GM23248 (cell line): ENCODE measurements at places on chromosomes 7 and 10. TPM values are rescaled to one million over a fixed set of nuclear protein-coding genes. Genes with fewer than 3 reads are reported as not detected.

DNA sequence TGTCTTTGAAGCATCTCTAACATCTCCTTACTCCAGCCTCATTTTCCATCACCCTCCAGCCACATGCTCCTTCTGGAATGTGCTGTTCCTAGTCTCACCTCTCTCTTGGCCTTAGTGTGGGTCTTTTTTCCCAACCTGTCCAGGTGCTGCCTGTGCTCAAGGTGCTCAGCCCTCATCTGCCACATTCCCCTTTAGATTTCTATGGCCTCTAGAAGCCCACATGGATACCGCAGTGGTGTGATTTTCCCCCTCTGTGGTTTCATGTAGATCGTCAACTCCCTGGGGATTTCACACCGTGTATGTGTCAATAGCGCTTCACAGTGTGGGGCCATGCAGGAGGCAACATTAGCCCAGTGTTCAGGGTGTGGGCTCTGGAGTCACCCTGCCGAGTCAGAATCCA lies 32.5 kb downstream of the BMPER start:
- no peak for DNase-seq

Gene CCDC186
- total RNA-seq, result 9.8 and 12.3 TPM in 2 replicates

DNA sequence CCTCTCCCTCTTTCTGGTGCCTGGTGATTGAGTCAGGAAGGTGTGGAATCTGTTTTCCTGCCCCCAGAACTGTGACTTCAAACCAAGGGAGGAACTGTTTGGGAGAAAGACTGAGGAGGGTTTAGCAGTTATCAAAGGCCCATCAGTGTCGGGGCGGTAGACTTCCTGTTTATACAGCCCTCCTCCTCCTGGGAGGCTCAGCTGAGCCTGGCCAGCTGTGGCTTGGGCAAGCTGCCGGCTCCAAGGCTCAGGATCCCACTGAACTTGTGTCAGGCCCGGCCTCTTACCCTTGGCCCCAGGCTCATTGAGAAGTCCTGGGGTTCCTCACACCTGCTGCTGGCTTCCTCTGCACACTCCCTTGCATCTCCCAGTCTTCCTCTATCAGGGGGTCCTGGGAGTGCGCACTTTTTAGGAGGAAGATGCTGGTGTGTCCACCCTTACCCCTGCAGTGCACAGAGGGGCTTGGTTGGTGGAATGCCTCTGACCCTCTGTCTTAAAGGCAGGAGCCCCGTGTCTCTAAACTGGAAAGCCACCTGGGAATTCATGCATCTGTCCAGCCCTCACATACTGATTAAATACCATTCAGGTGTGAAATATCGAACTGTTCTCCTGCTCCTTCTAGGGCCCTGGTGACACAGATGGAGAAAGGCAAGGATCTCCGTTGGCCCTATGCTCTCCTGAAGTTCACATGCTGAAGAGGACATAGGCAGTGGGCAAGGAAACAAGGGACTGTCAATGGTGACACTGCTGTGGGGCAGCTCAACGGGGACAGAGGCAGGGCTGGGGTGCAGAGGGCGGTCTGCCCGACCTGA lies 32.4 kb downstream of the CXCL12 start:
- DNase-seq, result peak; percentile 30

Gene OPALIN
- not detected in 2 replicates for total RNA-seq

Gene POM121
- 4.9 and 6.5 TPM in 2 replicates for total RNA-seq

DNA sequence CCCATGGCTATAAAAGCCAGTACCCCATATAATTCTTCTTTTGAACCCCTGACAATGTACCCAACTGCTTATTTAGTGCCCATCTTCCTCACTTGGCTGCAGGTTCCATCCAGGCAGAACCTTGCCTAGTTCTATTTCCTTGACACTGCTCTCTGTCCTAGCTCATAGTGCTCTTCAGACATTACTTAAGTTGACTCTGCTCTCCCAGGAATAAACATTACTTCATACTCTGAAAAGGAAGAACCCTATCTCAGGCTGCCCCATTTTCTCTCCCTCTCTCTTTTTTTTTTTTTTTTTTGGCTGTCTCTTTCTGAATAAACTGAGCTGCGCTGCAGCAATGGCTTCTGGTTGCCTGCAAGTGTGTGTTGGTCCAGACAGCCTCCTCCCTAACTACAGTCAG lies 21.0 kb downstream of the ACTA2 start:
- no peak for DNase-seq

GRCh38 chr10:43623351-43623750 lies 17.1 kb downstream of the ZNF485 start:
- DNase-seq, result peak; percentile 26

Gene PTF1A
- total RNA-seq, result not detected in 2 replicates

GRCh38 chr7:30166155-30166840 lies 31.5 kb downstream of the MTURN start:
- DNase-seq, result peak; percentile 32

Gene ZNF316
- total RNA-seq, result 14.3 and 28.6 TPM in 2 replicates

DNA sequence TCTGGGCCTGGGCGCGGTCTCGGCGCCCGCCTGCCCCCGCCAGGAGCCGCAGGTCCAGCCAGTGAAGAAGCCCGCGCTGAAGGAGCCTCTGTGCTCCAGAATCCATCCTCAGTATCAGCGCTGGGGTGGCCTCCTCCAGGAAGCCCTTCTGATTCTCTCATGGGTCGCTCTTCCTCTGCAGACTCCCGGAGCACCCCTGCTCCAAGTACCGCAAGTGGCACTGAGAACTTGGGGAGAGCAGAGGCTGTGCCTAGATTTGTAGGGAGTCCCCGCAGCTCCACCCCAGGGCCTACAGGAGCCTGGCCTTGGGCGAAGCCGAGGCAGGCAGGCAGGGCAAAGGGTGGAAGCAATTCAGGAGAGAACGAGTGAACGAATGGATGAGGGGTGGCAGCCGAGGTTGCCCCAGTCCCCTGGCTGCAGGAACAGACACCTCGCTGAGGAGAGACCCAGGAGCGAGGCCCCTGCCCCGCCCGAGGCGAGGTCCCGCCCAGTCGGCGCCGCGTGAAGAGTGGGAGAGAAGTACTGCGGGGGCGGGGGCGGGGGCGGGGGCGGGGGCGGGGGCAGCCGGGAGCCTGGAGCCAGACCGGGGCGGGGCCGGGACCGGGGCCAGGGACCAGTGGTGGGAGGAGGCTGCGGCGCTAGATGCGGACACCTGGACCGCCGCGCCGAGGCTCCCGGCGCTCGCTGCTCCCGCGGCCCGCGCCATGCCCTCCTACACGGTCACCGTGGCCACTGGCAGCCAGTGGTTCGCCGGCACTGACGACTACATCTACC lies at the start of gene ALOX5:
Gene ALOX5, plus strand, starts transcription at position 641 of the 774 bp plus-strand sequence. Its CDS starts 64 bp downstream, at position 705.
- DNase-seq, result peak; percentile 10

GRCh38 chr10:904403-904802 lies 27.1 kb downstream of the LARP4B start:
- no peak for DNase-seq

Gene C10orf71
- total RNA-seq, result not detected in 2 replicates

DNA sequence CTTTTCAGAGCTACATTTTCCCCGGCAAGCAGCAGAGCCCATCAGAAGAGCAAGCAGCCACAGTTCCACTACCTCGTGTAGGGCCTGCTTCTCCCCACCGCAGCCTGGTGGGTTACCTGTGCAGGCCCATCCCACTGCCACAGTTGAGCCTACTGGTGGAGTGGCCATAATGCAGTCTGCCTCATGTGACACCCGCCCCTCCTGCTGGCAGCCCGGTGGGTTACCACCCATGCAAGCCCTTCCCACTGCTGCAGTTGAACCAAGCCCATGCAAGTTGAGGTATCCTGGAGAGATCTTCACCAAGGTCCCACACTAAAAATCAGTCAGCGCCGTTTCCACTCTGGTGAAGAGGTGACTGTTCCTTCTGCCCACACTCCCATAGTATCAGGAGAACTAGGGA lies 32.1 kb upstream of the CNNM1 start:
- DNase-seq, result no peak

- DNase-seq, result no peak
Observed at GRCh38 chr7:106138776-106139175, 26.7 kb upstream of the SYPL1 start.

- DNase-seq, result peak; percentile 29
Observed at GRCh38 chr10:123835575-123835974, 56.0 kb downstream of the CPXM2 start.

- no peak for DNase-seq
Observed at GRCh38 chr7:91041901-91042484, 222.2 kb upstream of the FZD1 start.

- DNase-seq, result no peak
Observed at GRCh38 chr10:74096777-74097176, 53.9 kb downstream of the AP3M1 start.

DNA sequence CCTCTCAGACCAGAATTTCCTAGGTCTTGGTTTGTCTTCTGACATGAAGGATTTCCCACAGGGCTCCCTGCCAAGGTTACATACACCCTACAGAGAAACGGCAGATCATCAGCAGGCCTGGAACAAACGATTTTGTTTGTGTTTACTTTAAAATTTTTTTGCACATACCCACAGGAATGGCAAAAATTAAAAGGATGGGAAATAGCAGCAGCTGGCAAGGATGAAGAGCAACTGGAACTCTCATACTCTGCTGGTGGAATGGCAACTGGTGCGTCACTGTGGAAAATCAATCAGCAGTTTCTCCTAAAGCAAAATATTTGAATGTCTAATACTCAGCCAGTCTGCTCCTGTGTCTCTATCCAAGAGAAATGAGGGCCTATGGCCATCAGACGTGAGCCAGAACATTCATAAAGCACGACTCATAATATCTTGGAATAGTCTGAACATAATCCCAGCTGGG lies 6.5 kb downstream of the BAIAP2L1 start:
- peak; percentile 87 for DNase-seq

Gene ADRB1
- total RNA-seq, result not detected in 2 replicates

GRCh38 chr10:73731588-73732375 lies 12.4 kb upstream of the SEC24C start:
- DNase-seq, result no peak

DNA sequence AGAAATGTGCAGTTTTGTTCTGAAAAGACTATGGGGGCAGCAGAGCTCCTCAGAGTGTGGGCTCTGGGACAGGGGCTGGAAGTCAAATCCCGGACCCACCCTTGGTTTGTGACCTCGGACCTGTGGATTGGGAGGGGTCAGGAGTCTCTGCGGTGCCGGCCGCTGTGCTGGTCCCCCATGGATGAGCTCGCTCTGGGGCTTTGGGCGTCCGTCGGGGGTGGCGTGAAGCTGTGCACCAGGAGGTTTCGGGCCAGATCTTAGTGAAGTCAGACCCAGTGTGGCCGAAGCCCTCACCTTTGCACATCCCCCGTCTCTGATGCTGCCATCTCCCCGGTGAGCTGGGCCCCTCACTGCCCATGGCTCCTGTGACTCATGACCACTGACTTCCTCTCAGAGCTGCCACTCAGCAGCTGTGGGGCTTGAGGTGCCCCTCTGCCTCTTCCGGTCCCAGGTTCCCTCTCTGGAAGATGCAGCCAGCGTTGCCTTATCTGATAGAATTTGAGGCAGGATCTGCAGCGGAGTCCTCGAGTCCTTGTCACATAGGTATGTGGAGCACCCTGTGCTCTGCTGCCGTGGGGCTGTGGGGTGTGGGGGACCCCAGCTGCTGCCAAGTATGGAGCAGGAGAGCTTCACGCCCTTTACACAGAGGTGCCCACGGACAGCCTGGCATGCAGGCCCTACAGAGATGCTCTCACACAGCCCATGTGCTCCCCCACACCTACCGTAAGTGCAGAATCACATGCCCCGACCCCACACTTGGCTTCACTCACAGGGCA lies 11.4 kb upstream of the SCART1 start:
- no peak for DNase-seq

GRCh38 chr7:86904949-86905834 lies 154.3 kb downstream of the ELAPOR2 start:
- DNase-seq, result peak; percentile 57

DNA sequence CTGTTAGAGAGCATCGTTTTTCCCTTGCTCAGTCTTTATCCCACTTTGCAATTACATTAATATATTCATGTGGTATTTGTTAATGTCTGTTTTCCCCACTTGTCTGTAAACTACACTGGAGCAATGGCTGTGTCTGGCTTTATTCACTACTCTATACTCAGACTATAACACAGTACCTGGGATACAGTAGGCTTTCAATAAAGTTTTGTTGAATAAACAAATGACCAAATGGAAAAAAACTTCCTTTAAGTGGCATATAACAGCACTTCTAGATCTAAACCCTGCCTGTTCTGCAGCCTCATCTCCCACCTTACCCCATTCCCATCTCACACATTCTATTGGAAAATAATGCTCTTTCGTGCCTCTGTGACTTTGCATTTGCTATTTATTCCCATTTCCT lies 57.3 kb upstream of the SPOCK2 start:
- DNase-seq, result no peak

DNA sequence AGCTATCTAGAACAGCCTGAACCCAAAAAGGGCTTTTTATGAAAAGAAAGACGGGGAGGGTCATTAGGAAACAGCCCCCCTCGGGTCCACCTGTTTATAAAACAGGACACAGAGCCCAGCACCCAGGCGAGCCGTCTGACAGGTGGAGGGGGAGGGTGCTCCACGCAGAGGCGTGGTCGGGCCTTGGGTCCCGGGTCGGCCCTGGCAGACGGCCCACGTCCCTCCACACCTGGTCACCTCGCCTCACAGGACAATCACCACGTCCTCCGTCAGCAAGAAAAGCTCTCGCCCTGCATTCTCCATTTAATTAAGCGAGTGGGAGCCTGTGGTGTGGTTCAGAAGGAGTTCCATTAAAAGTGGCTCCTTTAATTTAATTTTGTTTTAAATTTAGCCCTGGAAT lies 42.3 kb upstream of the FOXL3 start:
- DNase-seq, result no peak

- DNase-seq, result peak; percentile 79
Observed at GRCh38 chr10:52541006-52541473, 227.0 kb downstream of the DKK1 start.

DNA sequence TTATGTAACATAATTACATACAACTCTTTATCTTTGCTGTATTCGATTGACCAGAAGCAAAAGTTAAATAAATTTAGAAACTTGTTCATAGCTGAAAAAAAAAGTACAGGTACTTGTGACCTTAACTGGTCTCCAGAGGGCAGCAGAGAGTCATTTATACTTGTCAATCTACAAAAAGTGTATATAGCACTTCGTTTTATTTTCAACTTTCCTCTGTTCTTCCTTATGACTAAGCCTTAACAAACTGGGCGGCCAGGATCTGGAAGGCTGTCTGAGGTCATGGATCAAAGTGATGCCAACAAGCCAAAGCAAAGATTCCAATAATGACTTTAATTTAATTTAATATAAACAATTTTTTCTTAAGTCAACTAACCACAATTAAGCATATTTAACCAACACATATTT lies 29.8 kb downstream of the C10orf67 start:
- peak; percentile 91 for DNase-seq

DNA sequence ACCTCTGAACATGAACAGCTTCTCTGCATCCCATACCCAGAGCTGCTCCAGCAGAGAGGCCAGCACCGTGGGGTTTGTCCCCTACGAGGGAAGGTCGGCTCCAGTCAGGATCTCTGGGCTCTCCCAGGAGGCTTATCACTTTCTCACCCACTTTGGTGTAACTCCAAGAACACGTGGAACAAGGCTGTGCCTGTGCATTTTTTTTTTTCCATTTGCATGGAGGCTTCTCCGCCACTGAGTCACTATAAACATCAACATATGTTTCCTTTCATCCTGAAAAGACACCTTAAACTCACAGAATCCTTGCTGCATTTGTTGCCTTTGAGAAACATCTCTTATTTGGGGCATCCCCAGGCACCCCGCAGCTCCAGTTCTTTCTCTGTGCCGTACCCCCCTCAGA lies 29.4 kb upstream of the ECHDC3 start:
- DNase-seq, result peak; percentile 30

Gene HILPDA
- 10.2 and 18.5 TPM in 2 replicates for total RNA-seq

- no peak for DNase-seq
Observed at GRCh38 chr10:92657024-92657423, 32.7 kb upstream of the HHEX start.
